ENCODE measurements at places on chromosomes 12 and 14. TPM values are rescaled to one million over a fixed set of nuclear protein-coding genes. Genes with fewer than 3 reads are reported as not detected.

GRCh38 chr14:81452341-81453133 is 52.4 kb upstream of the STON2 start:
- no peak for DNase-seq

DNA sequence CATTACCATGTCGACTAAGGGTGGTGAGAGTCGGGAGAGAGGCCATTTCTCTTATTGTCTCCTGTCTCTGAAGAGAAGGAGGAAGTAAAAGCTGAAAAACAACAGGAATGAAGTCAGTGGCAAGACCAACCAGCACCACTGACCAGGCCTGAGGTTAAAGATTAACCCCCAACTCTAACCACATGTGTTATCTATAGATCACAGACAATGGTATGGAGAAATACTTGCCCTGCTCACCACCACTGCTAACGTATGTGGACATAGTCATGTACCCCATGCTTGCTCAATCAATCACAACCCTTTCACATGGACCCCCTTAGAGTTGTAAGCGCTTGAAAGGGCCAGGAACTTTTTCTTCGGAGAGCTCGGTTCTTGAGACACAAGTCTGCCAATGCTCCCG is 690.9 kb upstream of the LMO3 start:
- DNase-seq = no peak

GRCh38 chr14:59363531-59364226 is 101.5 kb downstream of the GPR135 start:
- no peak for DNase-seq

- DNase-seq = no peak
Observed at GRCh38 chr14:76323331-76324050, 52.4 kb upstream of the ESRRB start.

DNA sequence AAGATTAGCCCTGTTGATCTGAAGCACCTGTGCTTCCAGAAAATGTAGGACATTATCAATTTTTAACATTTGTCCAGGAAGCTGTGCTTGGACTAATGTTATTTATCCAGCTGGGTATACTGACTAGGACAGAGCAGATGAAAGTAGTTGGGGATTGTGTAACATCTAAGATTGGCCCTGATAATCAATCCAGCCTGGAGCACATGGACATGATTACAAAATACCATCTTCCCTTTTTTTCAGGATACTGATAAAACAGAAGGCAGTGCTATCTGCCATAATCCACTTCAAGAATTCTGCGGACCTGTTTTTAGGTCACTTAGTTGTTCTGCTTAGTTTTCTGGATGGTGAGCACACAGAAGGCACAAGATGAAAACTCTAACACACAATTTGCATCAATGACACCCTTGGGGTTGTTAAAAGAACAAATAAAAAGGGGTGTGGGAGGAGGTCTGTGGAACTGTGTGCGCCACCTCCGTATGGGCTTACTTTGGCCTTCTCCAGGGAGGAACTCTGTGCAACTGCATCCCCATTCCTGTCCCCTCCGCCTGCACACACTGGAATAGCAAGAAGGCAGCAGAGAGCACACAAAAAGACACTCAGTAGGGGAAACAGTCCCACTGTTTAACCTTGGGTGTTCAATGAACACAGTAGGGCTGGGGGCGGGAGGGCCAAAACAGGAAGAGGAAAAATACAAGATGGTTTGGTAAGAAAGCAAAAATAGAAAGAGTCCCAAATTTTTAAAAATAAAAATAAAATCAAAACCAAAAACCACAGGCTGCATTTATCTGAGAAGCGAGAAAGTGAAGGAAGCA is 31.1 kb upstream of the DUSP6 start:
- no peak for DNase-seq

- DNase-seq = no peak
Observed at GRCh38 chr14:41385797-41386196, 220.9 kb upstream of the LRFN5 start.

- no peak for DNase-seq
Observed at GRCh38 chr12:93922583-93923006, 225.8 kb upstream of the PLXNC1 start.

- no peak for DNase-seq
Observed at GRCh38 chr12:72510772-72511171, 238.6 kb downstream of the TRHDE start.

DNA sequence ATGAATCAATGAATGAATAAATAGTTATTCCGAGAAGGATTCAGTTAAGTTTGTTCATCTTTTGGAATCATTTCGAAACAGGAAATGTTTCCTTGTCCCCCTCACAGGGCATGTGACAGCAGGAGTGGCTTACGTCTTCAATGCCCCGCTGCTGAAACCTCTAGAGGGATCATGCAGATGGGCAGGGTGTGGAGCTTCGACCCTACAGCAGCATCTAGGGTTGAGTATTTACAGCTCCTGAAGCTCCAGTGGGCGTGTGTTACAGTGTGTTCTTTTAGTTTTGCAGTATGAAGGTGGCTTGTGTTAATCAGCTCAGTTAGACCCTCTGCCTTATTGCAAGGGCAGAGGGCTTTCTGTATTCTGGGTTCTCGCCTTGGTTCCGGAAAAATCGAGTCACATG is 2.6 kb downstream of the NAV3 start:
- DNase-seq = no peak

- peak; percentile 48 for DNase-seq
Observed at GRCh38 chr14:24064091-24064795, 7.1 kb upstream of the CPNE6 start.

DNA sequence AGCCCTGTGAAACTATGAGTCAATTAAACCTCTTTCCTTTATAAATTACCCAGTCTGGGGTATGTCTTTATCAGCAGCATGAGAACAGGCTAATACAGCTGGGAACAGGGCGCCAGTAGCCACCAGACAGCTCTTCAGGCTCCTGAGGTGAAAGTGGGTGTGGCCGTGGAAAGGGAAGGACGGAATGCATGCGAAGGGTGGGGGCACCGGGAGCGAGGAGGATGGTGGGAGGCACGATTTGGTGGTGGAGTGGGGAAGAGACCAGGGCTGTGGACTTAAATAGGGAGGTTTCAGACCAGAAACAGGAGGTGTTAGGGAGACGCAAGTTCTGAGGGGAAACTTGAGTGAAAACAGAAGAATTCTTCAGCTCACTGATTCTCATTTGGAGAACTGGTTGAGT is 44.1 kb upstream of the CHST11 start:
- no peak for DNase-seq

- no peak for DNase-seq
Observed at GRCh38 chr14:74239848-74240793, 872 bp downstream of the VSX2 start.

- no peak for DNase-seq
Observed at GRCh38 chr12:90499795-90500194, 455.2 kb downstream of the CCER1 start.

DNA sequence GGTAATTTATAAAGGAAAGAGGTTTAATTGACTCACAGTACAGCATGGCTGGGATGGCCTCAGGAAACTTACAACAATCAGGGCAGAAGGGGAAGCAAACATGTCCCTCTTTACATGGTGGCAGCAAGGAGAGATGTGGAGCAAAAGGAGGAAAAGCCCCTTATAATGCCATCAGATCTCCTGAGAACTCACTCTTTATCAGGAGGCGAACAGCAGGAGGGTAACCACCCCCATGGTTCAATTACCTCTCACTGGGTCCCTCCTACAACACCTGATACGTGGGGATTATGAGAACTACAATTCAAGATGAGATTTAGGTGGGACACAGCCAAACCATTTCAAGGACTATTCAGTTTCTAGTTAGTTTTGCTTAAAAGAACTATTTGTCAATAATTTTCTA is 453.3 kb downstream of the C12orf50 start:
- DNase-seq = no peak

KRT85 gene
- not detected for total RNA-seq

RD3L gene
- total RNA-seq = not detected

STYK1 gene
- 0.85 TPM for total RNA-seq

RPS29 gene
- total RNA-seq = 737 TPM

Data from sciatic nerve (tissue), 2 donors.